Amniotic epithelial cell (primary cell): ENCODE measurements at places on chromosomes 7 and 10.

DNA sequence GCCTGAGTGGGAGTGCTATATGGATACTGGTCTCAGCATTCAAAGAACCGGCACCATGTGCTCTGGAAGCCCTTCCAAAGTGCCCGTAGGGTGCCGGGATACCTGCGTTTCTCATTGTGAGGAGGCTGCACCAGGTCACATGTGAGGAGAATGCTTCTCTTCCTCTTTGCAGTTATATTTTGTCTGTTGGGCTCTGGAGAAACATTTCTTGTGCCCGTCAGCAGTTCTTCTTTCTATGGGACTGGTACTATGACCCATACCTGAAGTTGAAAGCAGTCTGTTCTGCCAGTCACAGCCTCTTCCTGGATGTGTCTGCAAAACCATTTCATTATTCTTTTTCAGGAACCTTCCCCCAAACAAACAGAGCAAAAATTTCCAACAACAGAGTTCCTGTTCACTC is 465.0 kb downstream of the SUGCT start:
- no peak for DNase-seq

DNA sequence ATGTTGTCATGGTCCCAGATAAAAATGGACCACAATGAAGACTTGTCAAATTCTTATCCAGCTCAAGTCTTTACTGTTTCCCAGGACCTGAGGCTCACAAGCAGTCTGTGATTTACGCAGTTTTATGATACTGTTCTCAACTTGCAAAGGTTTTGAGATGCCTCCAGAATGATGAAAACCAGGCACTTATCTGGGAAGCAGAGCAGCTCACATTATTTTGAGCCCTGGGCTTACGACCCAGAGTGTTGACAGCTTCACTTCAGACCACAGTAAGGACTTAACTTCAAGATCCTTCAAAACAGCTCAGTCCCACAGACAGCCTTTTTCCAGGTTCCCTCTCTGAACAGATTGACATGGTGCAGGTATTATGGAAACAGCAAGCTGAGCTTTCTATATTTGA is 236.1 kb downstream of the RNLS start:
- DNase-seq, result peak; percentile 96

GRCh38 chr7:155166673-155167370 is 96.7 kb downstream of the HTR5A start:
- DNase-seq, result peak; percentile 95

DNA sequence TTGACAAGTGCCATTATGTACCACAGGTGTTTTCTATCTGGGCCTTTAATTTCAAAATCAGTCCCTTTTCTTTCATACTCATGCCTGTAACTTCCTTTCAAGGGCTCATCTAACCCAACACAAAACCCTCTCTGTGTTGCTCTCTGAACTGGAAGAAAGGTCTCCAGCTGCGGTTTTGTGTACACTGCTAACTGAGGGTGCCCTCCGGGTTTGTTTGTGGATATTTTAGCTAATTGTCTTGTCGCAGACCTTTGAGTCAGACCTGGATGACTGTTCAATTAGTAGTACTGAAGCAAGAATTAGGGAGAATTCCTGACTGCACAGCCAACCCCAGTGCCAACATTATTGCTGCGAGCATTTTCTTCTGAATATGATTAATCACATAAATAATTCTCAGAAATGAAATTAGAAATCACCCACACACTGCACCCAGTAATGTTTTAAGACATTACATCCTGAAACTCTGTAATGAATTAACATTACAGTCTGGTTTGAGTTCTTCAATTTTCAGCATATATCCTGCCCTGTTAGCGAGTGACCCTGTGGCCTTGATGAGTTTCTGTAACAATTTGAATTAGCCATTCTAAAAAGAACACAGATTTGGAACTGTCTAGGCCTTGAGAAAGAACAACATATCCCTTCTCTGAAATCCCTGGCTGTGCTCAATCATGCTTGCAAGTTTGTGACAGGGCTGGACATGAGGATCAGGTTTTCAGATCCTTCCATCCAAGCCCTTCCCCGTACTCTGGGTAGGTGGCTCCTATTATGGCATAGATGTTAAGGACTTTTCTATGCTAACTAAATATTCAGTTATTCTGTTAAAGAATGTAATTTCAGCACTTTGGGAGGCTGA is 460.1 kb downstream of the PLXDC2 start:
- DNase-seq, result no peak

DNA sequence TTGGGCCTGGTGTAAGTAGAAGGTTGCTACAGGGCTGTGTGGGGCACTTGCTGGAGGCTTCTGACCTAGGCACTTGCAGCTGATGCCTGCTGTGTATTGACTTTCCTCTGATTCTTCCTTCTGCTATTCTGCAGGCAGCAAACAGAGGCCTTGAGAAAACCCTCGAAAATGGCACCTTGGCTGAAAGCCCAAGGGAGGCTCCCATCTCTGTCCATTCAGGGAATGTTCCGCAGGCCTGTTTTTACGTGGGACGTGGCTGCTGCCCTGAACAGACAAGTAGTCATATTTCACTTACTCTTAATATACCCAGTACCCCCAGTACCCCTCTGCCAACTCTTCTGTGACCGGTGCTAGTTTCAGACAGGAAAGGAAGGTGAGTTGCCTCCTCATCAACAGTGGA is 664.7 kb downstream of the INHBA start:
- no peak for DNase-seq

- DNase-seq, result no peak
Measured at GRCh38 chr10:119159332-119159731, 6.2 kb downstream of the SFXN4 start.

- no peak for DNase-seq
Measured at GRCh38 chr10:116263870-116264655, 8.9 kb downstream of the GFRA1 start.

GRCh38 chr7:45180084-45180986 is 22.7 kb downstream of the RAMP3 start:
- no peak for DNase-seq

DNA sequence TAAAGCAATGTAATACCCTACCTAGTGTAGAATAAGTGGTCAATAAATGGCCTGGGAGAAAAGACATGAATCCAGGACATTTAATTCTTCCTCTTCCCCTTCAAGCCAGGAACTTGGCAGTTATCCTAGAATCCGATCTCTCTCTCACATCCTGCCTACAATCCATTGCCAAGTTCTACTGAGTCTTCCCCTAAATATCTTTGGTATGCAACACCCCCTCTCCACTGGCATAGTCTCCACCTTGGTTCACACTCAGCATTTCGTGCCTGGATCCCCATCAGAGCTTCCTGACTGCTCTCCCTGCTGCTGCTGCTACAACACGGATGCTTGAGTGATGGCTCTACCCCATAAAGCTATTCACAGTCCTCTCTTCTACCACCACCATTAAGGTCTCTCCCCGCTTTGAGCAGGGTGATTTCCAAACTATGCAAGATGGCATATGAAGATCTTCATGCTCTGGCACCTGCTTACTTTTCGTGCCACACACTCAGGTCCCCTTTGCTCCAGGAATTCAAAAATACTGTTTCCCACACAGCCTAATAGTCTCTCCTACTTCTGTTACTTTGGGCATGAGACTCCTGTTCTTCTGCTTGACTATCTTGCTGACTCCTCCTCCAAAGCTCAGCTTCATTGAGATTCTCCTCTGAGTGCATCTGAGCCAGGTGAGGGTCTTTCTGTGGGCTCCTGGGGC is 4.8 kb downstream of the ANK3 start:
- DNase-seq, result peak; percentile 94

- DNase-seq, result no peak
Measured at GRCh38 chr7:467393-467828, 52.2 kb downstream of the PDGFA start.

DNA sequence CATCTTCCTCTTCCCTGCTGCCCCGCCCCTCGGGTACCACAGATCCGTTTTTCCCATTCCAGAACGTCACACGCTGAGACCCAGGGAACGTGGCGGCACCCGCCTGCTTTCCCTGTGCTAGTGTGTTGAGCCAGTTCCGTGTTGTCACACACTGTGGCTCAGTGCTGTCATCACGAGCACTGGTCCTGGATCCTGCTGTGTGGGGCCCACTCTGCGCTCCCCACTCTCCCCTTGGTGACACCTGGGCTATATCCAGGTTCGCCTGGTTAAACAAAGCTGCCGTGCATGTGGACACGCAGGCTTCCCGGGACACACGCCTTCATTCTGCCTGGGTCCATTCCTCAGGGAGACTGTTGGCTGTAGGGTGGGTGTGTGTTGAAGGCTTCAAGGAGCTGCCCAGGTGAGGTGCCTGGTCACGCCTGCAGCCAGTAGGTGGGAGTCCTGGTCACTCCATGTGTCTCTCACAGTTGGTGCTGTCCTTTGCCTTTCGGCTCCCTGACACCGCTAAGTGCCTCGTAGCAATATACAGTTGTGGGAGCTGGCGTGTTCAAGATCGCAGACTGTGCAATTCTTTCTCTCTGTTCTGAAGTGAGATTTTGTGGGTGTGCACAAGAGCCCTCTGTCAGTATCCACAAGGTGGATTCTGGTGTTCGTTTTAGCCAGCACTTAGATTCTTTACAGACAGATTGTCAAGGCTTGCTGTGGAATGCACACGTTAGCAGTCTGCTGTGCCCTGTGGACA is 88.6 kb downstream of the INPP5A start:
- DNase-seq, result no peak

- peak; percentile 56 for DNase-seq
Measured at GRCh38 chr10:70678757-70679489, 6.6 kb downstream of the ADAMTS14 start.

DNA sequence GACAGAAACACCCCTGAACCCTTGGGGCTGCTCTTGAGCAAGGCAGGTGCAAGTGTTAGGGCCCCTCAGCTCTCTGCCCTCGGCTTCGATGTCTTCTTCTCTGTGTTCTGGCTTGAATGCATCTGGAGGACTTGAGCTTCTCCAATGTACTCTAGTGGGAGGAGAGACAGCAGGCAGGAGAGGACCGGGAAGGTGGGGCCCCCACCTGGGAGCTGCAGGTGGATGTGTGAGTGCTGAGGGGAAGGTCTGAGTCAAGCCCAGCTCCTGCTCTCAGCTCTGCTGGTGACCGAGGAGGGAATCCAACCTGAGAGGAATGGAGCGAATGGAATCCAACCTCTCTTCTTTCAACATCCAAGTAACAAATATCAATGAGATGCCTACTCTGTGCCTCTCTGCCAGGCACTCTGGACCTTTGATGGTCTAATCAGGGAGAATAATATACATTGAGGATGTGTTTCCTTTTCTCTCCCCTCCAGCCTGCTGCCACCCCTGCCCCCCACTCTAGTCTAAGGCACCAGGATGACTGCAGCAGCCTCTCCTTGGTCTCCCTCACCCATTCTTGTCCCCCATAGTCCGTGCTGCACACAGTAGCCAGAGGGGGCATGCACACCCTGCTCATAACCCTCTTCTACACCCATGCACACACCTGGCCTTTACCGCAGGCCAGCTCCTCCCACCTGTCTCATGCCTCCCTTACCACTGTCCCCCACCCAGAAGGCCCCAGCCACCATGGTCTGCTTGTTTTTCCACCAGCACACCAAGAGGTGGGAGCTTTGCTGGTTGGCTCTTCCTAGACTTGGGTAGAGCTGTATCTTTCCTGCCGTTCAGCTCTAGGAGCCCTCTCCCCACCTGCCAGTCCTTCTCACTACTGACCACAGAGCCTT is 13.6 kb downstream of the TBATA start:
- no peak for DNase-seq

DNA sequence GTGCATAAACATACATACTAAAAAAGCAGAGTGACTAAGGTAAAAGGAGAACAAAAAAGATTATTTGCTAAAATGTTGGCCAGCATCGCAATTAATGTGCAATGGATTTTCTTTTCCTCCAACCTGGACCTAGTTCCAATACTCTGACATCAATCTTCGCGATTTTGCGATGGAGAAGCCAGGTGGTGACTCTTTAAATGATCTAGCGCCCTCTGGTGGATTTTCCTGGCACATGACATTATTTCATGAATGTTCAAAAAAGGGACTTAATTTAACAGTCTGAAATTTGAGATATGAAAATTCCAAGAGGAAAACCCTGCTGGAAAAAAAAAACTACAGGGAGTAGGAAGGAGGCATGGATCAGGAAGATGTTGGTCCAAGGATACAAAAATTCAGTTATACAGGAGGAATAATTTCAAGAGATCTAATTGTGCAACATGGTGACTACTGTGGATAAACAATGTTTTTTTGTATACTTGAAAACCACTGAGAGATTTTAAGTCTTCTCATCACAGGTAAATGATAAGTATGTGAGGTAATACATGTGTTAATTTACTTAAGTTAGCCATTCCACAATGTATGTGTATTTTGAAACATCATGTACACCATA is 4.3 kb upstream of the KCNMA1 start:
- DNase-seq, result peak; percentile 70

DNA sequence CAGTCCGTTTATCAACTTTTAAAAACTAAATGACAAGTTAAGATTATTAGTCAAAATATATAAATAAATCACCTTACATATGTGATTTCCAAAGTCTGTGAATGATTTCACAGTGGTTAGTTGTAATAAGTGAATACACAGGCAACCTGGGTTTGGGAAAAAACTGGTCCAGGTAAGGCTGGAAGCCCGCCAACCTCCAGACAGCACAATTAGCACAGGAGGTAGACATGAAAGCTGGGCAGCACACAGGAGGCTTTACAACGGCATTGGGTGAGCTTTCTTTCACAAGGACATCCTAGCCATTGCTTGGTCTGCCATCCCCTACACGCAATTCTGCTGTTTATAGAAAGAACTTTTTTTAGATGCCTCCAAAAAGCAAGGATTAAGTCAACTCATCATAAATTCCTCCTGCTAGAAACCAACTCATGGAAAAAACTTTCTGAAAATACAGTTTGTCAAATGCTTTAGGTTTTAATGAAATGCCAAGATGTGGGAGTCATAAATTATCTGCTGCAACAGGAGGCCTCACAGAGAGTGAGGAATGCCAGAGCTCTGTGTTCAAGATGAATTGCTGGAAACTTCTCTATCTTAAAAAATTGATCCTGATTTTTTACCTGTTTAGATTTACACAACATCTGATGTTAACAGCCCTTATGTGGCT is 346.8 kb upstream of the NFE2L3 start:
- peak; percentile 89 for DNase-seq

GRCh38 chr10:59833810-59834209 is 72.5 kb downstream of the CCDC6 start:
- no peak for DNase-seq

- DNase-seq, result no peak
Measured at GRCh38 chr7:38410056-38410455, 136.6 kb upstream of the TARP start.

- DNase-seq, result peak; percentile 88
Measured at GRCh38 chr10:92822060-92822634, 26.2 kb upstream of the EXOC6 start.

DNA sequence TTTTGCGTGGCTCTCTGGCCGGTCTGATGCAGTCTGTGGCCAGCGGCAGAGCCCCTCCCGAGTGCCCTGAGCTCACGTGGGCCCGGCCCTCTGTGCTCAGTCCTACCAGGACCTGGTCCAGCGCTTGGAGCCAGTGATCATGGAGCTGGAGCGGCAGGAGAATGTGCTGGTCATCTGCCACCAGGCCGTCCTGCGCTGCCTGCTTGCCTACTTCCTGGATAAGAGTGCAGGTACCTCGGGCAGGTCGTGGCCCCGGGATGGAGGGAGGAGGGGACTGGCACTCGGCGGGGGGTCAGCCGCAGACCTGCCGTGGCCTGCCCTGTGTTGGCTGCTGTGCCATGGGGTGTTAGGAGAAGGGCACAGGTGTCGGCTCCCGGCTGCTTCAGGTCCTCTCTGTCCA is 20.0 kb downstream of the PFKFB3 start:
- DNase-seq, result no peak
